CD4-positive, alpha-beta T cell treated with Interleukin-12 subunit alpha and Interleukin-12 subunit beta, for 1 hour (primary cell): ENCODE measurements at places on chromosomes 7 and 10.
A peak's percentile ranks its signal among the peaks of the same experiment; 100 is the strongest.

GRCh38 chr10:119429771-119430170 lies 112.7 kb downstream of the RGS10 start:
- no peak for DNase-seq

GRCh38 chr10:29279779-29280487 lies 8.9 kb upstream of the LYZL1 start:
- DNase-seq = no peak

DNA sequence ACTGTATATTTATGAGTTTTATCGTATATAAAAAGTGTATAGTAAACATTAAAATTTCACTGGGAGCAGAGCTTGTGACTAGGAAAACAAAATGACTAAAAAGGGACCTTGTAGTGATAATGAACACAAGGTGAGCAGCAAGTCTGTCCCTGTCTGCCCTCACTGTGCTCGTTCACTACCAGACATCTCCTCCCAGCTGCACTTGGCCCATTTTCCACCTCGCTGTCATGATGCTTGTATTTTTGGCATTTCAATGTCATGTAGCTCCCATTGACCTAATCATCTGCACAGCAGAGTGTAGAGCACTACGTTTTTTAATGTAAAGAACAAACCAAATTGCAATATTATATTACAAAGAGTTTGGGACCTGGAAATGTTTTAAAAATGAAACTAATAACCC lies 207.2 kb downstream of the ZEB1 start:
- DNase-seq = no peak

GRCh38 chr10:101614663-101615524 lies 26.8 kb downstream of the DPCD start:
- no peak for DNase-seq

- no peak for DNase-seq
Observed at GRCh38 chr10:33715303-33715975, 381.0 kb upstream of the NRP1 start.

- no peak for DNase-seq
Observed at GRCh38 chr7:44308596-44309270, 16.7 kb downstream of the CAMK2B start.

- no peak for DNase-seq
Observed at GRCh38 chr10:49624629-49625028, 10.8 kb downstream of the CHAT start.

DNA sequence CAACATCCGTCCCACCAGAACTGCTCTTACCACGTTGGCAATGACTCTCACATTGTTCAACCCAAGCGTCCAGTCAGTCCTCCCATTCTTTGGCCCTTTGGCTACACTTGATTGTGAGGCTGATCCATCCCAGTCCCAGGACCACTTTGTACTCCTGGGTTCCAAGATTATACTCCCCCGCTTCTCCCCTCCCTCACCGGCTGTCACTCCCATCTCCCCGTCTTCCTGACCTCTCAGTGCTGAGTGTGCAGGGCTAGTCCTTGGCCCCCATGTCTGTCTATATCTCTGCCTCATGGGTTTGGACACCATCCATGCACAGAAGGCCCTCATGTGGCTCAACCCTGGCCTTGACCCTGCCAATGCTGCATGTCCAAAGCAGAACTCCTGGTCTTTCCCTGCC lies 12.5 kb downstream of the ARHGAP22 start:
- DNase-seq = no peak

GRCh38 chr7:97075928-97076327 lies 41.6 kb upstream of the SDHAF3 start:
- no peak for DNase-seq

GRCh38 chr10:133230044-133230361 lies at the start of gene UTF1:
Gene UTF1 (plus strand): TSS chr10:133230217. CDS start chr10:133230289, 72 bp downstream.
- DNase-seq = no peak

DNA sequence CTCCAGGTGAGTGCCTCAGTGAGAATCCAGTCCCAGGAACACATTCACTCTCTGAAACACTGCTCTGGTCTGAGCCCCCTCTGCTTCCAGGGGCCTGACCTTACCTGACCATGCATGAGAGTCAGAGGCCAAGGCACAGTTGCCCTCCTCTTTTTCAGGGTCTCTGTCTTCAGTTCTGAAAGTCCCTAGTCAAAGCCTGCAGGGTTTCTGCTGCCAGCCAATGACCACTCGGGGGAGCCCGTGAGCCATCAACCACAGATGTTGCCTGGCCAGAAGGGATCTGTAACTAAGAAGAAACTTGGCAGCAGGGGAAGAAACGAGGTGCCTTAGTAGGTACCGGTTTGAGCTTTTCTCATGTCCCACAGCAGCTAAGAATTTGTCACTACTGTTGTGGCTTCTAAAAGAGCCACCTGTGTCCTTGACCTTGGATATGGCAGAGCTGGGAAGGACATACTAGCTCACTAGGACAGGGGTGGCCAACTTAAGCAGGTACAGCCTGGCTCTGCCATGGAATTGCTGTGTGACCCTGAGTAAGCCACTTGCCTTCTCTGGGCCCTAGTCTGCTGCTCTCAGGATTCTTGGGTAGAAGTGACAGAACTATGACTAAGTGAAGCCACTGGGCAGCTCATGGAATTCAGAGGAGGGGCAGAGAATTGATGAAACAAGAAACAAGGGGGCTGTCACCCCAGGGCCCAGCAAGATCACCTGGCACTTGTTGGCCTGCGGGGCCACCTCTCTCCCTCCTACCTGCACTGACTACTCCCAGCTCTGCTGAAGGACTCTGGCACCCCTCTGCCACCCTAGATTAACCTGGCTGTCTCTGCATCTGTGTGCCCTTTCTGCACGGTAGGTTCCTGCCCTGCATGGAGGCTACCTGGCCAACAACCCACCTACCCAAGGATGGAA lies 83.8 kb upstream of the GPR26 start:
- peak; percentile 52 for DNase-seq

DNA sequence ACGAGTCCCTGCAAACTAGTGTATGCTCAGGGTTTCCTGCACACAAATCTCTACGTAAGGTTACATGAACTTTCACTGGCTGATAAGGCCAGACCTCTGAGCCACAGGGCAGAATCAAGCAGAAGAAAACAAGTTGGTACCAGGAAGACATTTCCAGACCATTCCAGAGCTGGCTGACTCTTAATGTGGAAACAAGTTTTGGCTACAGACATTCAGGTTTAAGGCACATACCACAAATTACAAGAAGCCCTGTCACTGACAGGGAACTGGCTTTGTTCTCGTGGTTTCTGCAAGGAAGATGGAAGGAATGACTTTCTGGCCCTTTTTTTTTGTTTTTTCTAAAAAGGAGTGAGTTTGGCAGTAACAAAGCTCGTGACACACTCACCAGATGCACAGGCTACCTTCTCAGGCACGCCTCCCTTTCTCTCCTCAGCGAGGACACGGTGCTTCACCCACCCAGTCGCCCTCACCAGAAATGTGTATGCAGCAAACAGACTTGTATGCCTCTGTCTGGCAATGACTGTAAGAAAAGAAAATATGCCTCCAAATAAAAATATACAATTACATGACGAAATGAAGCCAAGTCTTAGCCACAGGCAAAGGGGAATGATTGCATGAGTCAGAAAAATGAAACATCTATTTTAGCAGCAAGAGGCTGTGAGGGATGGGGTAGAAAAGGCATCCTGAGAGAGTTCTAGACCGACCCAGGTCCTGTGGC lies 22.6 kb downstream of the PLAC9 start:
- no peak for DNase-seq

DNA sequence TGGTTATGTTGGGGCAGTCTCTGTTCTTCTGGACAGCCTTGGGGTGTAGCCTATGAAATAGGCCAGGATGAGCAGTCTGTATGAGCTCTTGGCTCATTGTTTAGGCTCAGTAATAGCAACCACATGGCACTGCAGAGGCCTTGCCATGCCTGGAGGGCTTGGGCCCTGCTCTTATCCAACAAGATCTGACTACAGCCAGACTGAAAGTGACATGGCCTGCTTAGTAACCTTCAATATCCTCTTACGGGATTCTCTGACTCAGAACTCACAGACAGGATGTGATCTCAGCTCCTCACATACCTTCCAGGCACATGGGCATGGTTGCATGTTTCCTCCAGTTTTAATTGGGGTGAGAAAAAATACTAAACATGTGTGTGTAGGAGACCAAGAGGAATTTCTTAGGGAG lies 289.3 kb downstream of the PTEN start:
- DNase-seq = peak; percentile 16

- DNase-seq = no peak
Observed at GRCh38 chr10:5488272-5489161, 10.9 kb downstream of the CALML5 start.

- DNase-seq = no peak
Observed at GRCh38 chr7:102811942-102812678, 63.3 kb downstream of the FAM185A start.

- DNase-seq = no peak
Observed at GRCh38 chr7:78490524-78490923, 692.0 kb downstream of the PHTF2 start.

DNA sequence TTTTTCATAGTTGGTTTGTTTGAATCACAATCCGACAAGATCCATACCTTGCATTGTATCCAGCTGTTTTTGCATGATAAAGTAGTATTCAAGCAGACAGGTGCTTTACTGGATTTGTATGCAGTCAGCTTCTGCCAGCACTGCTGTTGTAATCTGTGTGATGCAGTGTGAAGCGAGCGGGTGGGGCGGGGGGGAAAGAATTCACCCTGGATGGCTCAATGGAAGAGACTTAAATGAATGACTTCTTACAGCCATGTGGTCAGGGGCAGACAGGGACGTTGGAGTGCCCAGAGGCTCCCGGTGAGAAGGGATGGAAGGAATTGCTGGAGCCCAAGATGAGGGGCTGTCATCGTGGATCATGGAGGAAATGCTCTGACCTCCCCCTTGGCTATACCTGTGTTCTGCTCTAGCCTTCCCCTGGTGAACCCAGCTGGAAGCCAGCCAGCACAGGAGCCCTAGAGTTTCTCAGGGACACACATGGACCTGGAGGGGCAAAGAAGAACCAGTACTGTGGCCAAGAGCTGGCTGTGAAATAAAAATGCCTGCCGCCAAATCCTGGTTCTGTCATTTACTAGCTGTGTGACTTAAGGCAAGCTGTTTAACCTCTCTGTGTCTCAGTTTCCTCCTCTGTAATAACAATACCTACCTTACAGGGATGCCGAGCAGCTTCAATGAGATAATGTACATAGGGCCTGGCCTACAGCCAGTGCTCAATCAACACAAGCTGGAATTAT lies 14.1 kb downstream of the NFE2L3 start:
- no peak for DNase-seq

- DNase-seq = no peak
Observed at GRCh38 chr7:47496666-47497065, 85.2 kb downstream of the TNS3 start.

GRCh38 chr7:39464350-39465054 lies 101.7 kb upstream of the YAE1 start:
- DNase-seq = no peak

DNA sequence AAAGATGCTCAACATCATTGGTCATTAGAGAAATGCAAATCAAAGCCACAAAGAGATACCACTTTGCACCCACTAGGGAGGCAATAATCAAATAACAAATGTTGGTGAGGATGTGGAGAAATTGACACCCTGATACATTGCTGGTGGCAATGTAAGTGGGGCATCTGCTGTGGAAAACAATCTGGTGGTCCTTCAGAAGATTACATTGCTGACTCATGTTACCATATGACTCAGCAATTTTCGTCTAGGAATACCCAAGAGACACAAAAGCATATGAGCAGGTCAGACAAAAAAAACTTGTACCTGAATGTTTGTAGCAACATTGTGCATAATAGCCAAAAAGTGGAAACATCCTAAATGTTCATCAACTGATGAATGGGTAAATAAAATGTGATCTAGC lies 4.9 kb upstream of the CLDN3 start:
- no peak for DNase-seq

GRCh38 chr7:37297546-37297945 lies 151.1 kb downstream of the ELMO1 start:
- DNase-seq = no peak

DNA sequence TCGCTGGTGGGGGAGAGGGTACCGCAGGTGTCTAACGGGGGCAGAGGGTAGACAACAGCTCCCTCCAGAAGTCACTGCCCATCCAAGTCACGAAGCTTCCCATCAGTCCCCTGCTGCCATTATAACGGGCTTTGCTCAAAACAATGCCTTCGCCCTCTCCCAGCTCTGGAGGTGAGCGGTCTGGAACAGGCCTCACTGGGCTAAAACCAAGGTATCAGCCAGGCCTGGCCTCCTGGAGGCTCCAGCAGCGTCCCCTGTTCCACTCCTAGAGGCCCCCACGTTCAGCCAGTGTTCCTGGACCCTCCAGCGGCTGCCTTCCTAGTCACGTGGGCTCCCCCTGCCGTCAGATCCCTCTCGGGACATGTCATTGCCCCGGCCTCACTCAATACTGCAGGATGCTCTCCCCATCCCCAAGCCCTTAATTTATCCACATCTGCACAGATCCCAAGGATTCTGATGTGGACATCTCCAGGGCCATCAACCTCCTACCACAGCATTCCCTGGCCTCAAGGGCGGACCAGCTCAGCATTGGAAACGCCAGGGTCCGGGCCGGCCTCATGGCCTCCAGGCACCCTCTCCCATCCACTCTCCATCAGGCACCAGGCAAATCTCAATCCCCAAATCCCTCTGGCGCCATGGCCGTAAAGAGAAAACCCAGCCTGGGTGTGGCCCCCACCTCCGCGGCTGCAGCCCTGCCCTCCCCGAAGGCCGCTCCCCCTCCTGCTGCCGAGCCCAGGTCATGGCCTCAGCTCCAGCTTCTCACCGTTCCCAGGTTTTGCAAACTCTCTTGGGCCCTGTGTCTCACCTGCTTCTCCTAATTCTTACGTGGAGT lies 104.1 kb upstream of the FAM20C start:
- DNase-seq = no peak

DNA sequence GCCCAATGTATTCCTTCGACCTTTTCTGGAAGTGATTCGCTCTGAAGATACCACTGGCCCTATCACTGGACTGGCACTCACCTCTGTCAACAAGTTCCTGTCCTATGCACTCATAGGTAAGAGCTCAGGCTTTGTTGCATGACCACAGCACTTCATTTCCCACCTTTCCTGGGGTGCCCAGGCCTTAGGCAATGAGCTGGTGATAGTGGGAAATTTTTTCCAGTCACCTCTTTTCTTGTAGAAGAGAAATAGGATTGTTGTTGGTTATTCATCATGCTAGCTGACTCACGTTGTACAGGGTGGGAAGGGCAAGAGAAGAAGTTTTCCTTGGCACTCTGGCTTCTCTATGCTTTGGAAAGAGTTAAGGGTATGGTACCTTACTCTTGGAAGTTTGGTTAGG lies 51.4 kb upstream of the NFKB2 start:
- no peak for DNase-seq

- peak; percentile 42 for DNase-seq
Observed at GRCh38 chr7:27188386-27189294, 3.6 kb upstream of the HOXA11 start.

DNA sequence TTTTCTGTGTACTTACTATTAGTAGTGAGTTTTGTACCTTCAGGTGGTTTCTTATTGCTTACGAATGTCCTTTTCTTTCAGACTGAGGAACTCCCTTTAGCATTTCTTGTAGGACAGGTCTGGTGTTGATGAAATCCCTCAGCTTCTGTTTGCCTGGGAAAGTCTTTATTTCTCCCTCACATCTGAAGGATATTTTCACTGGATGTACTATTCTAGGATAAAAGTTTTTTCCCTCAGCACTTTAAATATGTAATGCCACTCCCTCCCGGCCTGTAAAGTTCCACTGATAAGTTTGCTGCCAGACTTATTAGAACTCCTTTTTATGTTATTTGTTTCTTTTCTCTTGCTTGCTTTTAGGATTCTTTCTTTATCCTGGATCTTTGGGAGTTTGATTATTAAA lies 1.7 kb upstream of the CYCS start:
- no peak for DNase-seq
